Smooth muscle cell of the brain vasculature (primary cell): ENCODE measurements at places on chromosomes 7 and 10.

DNA sequence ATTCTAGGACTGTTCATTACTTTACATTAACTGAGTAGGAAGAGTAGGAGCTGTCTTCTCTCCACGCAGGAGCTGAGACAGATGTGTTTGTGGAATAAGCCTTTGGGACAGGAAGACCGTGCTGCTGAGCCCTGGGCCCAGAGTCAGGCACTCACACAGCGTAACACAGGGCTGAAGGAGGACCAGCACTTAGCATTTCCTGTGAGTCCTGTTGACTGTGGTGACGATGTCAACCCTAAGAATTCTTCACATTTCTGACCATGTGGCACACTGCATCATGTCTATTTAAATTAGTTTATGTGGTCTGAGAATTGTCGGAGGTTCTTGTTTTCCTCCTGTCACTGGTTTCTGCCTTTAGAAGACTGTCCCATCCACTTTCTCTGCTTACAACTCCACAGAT lies 117.2 kb downstream of the PIP4K2A start:
- no peak for DNase-seq

- DNase-seq: no peak
These were observed 123.4 kb upstream of the TARP start for GRCh38 chr7:38396852-38397251.

DNA sequence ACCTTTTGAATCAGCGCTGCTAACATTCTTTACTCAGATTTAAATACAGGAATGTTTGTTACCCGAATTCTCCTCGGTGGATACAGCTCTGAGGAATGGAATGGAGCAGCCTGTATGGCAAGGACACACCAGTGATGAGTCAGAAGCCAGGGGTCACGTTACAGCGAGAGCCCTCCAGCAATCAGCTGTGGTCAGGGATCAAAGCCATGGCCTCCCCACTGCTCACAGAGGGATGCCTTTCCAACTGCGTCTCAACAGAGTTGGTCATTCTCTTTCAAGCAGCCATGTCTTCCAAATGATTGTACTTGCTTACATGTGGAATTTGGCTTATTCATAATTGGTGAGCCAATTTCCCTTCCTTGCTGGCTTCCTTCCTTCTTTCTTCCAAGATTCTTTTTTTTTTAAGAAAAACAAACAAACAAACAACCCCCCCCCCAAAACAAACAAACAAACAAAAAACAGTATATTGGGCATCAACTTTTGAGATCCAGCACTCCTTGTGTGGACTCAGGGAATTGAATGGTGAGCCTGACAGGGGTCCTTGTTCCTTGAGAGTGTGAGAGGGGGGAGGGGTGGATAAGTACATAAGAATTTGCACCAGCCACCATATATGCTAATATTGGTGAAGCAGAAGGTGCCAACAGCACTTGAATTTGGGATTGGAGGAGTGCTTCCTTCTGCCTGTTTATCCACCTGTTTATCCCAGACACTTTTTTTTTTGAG lies 100.2 kb downstream of the ATXN7L1 start:
- DNase-seq: peak; percentile 96

DNA sequence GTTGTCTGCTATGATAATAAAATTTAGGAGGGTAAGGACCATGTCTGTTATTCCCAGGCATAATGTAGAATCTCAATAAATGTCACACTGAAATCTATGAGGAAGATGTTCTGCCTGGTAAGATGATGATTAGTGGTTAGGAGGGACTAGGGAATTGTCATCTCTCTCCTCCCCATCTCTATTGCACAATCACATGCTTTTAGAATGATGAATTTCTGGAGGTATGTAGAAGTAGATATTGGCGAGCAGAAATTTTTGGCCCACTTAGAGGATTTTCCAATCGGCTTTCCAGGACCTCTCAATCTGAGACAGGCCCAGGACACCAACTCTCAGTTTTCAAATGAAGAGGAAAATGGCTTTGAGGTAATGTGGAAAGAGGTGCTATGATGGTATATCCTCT lies 2.0 kb upstream of the PITX3 start:
- no peak for DNase-seq

DNA sequence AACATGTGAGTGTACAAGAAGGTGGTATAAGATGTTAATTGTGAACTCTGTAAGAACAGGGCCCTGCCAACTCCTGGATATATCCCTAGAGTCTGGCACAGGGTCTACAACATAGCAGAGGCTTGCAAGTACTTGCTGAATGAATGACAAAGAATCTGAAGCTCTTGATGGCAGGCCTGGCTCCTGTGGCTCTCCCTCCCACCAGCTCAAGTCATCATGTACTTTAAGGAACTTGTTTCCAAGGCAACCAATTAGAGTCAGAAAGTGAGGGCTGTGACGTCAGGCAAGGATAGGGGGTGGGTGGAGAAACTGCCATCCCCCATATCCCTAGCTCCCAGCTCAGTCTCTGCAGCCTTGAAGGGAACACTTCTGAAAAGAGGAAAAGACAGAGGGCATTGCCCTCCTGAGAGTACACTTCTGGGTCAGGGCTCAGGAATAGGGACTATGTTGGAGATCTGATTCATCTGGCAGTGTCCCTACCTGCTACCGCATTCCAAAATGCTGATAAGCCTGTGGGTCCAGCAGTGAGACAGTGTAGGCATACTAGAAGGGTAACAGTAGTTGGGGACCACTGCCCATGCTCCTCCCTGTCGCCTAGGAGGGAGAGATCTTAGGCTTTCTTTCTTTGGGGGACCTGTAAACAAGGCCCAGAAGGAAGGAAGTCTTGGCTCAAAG lies 34.6 kb upstream of the BTRC start:
- no peak for DNase-seq

GRCh38 chr10:26706936-26707335 lies 9.4 kb downstream of the PDSS1 start:
- DNase-seq: no peak

DNA sequence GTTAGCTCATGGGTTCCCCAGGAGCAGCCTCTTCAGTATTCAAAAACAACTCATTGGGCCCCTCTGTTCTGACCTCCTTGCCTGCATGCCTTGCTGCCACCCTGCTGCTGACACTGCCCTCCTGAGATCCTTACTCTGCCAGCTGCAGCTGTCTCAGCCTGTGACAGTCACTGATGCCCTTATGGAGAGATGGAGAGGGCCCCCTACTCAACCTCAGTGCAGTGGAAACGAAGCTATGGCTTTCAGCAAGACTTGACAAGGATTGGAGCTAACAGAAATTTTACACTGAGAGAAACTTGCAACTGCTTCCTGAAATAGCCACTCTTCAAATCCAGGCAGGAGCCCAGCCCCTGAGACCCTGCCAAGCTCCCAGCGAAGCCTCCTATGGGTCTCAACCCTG lies 678.3 kb upstream of the C7orf33 start:
- no peak for DNase-seq

- no peak for DNase-seq
These were observed 745.8 kb downstream of the GRID1 start for GRCh38 chr10:85620807-85621206.
